Aorta (tissue), 5 donors: ENCODE measurements at places on chromosomes 1 and 21. TPM values are rescaled to one million over a fixed set of nuclear protein-coding genes. Genes with fewer than 3 reads are reported as not detected.

The PLA2G4A gene
- total RNA-seq, result 11.8 TPM

The LENEP gene
- not detected for total RNA-seq

The LCE6A gene
- total RNA-seq, result not detected

The TEKT2 gene
- not detected for total RNA-seq

DNA sequence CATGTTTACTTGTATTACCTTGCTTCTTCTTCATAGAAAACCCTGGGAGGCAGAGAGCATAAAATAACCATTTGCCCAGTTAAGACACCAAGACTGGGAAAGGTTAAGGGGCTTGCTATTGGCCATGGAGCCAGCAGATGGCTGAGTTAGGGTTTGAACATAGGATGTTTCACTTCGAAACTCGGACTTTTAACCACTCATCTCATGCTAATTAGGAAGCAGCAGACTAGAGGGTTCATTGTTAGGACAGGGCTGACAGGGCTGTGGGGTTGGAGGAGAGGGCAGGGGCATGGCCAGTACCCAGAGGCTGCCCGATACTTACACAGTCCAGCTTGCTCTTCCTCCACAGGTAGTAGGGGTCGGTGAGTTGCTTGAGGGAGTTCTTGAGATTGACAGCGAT is 17.0 kb downstream of the SLC26A9 start:
- DNase-seq, result peak; percentile 30

DNA sequence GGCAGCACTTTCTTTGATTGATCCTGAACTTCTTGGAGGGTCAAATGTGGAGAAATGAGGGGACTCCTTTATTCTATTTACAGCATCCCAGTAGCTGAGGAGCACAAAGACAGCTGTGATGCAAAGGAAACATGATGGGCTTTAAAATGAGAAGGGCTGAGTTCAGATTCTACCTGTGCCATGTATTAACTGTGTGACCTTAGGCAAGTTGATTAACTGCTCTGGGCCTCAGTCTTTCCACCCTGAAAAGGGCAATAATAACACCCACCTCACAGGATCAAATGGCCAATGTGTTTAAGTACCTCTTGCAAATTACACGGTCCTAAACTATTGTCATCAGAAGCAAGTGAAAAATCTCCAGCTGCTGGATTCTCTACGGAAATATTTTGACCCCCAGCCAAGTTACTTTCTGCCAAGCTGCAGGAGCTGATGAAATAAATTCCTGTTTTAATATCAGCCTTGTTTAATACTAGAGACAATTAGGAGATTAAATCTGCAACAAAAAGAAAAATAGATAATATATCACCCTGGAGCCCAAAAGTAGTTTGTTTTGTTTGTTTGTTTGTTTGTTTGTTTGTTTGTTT is 15.7 kb downstream of the TMEM81 start:
- no peak for DNase-seq

DNA sequence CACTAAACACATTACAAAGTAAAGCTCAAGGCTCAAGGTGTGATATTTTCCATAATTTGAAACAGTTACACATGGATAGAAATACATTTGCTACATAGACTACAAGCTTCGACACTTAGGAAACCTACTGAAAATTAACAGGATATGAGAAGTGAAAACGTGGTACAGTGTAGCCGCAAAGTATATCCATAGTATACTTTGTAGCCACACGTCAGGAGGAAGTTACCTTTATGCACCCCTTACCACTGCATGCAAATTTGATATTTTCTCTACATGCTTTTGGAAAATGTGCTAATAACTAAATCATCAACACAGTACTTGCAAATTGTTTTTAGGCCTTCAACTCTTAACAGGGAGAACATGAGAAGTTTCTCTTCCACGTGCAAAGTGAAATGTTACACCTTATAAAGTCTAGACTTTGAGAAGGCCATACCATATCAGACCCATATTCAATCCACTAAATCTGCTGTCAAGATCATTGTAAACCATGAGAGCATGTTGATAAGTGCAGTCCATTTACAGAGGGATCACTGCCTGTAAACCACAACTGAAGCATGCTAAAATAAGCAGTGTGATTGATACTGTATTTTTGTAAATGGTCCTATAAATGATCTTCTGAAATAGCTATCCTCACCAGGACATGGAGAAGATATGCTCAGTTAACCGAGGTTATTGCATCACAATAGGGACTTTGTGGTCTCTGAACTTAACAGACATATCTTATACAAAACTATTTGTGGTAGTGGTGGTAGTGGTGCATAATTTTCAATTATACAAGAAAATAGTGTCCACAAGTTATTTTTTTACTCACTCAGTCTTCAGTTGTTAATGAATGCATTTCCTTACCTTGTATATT is 64.7 kb downstream of the VAV3 start:
- DNase-seq, result no peak

DNA sequence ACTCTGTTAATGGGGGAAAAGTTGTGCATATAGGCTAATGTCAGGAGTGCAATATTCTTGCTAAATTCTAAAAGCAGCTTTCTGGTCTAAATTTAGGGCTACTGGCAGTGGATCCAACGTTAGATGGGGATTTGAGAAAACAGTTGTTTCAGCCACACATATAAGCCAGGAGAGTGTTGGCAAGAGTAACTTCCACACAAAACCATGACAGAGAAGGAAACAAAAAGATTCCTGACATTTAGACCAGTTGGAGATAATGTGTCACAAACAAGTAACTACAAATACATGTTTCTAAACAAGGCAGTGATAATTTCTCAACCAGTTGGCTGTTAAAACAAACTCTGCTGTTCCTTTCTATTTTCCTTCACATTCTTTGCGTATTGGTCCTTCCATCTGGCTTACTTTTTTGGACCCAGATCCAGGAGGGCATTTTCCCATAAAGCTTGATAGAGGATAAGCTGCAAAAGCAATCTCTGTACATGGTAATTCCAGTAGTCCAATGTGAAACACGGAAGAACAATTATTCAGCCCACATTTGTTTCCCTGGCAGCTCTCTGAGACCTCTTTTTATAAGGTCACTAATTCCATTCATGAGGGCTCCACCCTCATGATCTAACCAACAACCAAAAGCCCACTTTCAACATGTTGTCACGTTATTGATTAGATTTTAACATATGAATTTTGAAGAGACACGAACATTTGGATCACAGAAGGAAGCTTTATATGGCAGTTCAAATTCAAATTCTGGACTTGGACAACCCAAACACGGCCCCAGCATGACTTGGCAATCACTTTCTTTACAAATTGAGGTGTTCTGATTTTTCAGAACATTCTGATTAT is 1888.6 kb downstream of the MRPL39 start:
- no peak for DNase-seq

DNA sequence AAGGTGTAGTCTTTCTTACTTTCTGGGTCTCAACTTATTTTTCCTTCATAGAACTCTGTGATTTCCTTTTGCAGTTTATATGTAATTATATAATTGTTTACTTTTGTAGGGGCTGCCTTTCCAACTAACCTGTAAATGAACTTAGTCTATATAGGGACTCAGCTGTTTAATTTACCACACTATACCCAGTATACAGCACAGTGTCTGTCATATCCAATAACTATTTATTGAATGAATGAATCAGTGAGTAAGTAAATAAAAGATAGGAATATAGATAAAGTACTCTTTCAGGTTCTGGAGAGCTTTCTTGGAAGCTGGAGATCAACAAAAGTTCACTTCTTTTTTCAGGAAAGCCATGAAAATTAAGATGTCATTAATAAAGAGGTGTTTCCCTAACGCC is 174.8 kb downstream of the NTNG1 start:
- no peak for DNase-seq

GRCh38 chr1:20660847-20661206 is 342 bp downstream of the DDOST start:
- DNase-seq, result no peak

DNA sequence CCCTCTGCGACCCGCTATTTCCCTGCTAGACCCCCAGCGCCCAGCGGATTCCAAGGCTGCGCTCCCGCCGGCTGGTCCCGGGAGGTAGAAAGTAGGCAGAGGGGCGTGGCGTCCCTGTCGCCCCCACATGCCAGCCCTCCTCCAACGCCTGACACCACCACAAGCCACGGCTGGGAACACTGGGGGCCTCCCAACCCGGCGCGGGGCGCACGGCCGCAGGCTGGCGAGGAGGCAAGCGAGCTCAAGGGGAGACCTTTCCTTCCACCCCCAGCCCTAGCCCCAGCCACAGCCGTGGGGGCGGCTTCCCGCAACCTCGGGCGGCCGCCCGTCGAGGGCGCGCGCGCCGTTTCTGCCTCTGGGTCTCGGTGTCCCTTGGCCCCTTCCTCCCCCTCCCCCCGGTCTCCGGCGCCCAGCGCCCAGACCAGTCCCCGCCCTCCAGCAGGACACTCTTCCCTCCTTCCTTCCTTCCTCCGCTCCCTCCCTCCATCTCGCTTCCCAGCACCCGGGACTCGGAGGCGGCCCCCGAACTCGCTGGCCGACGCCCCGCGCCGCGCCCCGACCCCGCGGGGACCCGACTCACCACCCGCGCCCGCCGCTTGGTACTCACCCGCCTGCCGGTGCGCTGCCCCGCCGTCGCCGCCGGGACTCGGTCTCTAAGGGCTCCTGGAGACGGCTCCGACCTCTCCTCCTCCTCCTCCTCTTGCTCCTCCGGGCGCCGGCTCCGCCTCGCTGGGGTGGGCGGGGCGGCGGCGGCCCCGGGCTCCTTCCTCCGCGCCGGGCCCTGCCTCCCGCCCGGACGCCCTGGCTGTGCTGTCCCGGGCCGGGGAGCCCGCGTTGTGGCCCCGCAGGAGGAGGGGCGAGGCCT is at the start of gene GNG12:
TSS of gene GNG12 (minus strand) at position 731 of the 865 bp plus-strand sequence. CDS start 125,781 bp downstream, outside the sequence.
- DNase-seq, result peak; percentile 87

- DNase-seq, result peak; percentile 6
These were observed 35.3 kb downstream of the VWA5B1 start for GRCh38 chr1:20325844-20326420.

DNA sequence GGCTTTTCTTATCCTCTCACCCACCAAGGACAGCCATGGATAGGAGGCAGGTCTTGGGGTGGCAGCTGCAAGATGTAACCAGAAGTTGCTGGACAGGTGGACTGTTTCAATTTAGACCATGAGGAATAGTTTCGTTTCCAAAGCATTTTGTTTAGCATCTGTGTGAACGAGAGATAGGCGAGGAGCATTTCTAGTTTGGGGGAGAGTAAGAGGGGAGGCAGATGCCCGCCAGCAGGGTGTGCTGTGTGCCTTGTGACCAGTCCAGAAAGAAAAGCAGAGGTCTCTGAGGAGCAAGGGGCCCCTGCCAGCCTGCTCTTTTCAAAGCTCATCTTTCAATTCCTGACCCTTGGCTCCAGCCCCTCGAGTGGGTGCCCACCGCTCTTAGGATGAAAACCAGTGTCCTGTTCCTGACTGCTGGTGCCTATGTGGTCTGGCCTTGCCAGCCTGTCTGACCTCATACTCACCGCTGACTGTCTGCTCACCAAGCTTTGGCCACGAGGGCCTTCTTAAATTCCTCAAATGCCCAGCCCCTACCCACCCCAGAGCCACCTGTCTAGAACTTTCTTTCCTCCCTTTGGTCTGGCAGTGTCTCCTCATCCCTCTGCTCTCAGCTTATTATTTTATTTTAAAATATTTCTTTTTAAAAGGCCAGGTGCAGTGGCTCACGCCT is 8.5 kb downstream of the SERINC2 start:
- no peak for DNase-seq

DNA sequence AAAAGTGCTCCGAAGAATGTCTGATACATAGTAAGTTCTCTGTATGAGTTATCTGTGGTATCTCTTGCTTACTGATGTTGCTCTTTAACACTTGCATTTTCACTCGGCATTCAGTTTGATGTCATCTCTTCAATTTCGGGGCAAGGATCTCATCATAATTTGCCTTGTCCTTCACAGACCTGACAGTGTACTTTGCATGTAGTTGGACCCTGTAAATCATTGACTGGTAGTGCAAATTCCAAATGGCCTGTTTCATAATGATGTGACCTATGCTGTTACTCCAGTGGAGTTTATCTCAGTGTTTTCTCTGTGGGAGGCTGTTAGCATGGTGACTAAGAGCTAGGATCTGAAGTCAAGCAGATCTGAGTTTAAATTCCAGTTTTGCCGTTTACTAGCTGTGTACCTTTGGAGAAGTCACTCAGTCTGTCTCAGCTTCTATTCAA is 34.2 kb upstream of the ABCD3 start:
- no peak for DNase-seq

DNA sequence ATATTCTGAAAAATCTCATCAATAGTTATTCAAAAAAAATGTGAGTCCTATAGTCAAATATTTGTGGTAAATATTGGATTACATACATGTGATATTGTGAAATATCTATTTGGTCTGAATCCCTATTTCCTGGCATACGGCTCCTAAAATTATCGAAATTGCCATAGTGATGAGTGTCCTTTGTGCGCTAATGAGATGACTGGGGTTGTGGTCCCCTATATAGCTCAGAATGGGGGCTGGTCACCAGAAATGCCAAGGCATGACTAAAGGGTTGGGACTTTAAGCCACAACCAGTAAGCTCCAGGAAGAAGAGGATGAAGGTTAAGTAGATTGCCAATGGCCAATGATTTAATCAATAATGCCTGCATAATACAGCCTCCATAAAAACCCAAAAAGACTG is 610.2 kb upstream of the CHRM3 start:
- no peak for DNase-seq

DNA sequence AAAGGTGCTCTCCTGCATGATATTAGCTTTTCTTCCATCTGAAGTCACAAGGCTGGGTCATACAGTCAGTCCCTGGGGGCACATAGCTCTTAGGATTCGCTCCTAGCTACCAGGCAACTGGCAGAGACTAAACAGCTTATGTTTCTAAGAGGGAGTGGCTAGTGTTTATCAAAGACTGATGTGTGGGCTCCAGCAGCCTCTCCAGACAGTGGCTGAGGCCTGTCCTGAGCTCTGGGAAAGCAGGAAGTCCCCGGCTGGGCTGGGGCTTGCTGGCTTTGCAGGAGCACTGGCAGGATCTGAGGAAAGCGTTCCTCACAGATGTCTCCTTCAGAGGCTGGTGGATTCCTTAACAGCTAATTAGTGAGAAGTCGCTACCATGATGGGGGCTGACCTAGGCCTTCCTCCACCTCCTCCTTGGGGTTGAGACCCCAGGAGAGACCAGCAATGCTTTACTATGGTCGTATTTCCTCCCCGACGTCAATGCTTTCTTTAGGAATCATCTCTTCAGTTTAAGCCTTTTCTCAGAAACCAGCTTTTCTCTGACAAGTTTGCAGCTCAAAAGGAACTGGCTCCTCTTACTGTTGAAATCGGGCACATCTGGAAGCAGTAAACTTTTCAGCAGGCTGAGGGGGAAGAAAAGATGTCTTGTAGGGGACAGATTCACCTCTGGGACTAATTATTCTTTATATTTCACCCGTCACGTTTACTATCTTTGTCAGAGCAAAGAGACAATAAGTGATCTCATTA is 33.5 kb upstream of the HHAT start:
- peak; percentile 76 for DNase-seq
